Hematopoietic multipotent progenitor cell treated with erythropoietin and hydrocortisone succinate and interleukin-3 and kit ligand, for 17 days (in vitro differentiated cells): ENCODE measurements at places on chromosomes 4 and X.

DNA sequence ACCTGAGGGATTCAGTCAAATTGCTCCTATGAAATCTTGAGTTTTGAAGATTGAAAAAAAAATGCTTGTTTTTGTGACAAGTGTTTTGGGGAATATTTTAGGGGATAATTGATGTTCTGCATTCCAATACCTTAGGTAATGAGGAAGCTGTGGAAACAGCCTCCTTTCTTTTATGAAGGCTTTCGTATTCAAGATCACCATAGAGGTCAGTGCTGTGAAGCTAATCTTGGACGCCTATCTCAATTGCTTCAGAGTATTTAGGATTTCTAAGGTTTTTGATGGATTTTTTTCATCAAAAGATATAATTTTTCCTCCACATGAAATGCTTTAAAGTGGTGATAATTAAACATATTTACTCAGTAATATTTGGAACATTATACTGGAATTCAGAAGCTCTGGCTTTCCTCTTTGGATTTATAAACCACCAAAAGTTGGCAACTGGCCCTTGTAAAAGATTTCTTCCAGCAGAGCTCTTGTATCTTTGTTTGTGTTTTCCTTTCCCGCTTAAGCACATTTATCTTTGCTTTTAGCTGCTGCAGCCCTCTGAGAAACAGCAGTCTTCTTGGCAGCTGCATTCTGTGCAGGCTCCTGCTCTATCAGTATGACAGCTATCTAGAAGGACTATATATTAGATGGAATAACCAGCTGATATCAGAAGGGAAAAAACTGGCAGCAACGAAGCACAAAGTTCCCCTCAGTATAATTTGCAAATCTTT is 63.7 kb downstream of the HMGB2 start:
- DNase-seq = no peak

- no peak for DNase-seq
Observed at GRCh38 chr4:102823897-102824296, 3.5 kb downstream of the UBE2D3 start.

DNA sequence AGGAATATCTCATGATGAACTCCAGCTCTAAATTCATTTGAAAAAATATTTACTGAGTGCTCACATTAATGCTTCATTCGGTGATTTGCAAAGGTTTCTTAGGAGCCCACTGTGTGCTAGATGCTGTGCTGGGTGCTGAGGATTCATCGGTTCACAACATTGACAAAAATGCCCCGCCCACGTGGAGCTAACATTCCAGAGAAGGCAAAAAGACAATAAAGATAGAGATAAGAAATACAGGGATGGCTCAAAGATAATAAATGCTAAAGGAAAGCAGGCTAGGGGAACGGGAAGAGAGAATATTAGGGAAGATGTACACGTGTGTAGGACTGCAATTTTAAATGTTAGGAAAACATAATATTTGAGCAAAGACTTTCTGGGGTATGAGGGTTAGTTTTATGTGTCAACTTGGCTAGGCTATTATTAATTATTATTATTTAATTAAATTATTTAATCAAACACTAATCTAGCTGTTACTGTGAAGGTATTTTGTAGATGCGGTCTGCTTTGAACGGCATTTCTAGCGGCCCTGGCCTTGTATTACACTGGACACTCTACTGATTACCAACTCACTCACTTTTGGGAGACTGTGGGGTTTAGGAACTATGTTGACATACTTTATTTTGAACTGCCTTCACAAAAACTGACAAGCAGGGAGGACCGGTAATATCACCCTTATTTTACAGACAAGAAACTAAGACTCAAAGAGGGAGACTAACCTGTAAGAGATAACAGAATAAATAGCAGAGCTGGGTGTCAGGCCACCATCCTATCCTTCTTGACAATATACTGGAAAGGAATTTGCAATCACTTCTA is 61.9 kb upstream of the IRF2 start:
- peak; percentile 65 for DNase-seq

DNA sequence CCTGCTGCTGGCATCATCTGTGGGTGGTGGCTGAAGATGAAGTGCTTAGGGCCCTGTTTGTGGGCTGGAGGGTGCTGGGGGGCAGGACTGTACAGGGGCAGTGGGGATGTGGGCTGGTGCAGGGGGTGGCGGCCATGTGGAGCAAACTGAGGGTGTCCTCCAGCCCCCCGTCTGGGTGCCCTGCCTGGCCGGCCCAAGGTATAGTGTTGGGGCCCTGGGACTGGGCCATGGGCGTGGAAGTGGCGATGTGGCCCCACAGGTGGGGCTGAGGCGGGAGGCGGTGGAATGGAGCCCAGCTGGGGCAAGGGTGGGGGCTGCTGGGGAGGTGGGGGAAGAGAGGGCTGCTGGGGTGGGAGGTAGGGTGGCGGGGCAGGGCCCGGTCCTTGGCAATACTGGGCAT is 9.5 kb upstream of the KDM5C start:
- DNase-seq = no peak

- no peak for DNase-seq
Observed at GRCh38 chrX:28347476-28347875, 239.8 kb upstream of the IL1RAPL1 start.
